ENCODE measurements at places on chromosomes 12 and 14. TPM values are rescaled to one million over a fixed set of nuclear protein-coding genes. Genes with fewer than 3 reads are reported as not detected.

- DNase-seq = peak; percentile 92
These were observed 96.6 kb upstream of the FERMT2 start for GRCh38 chr14:53047307-53048069.

OVCH1 gene
- under 0.01 TPM for total RNA-seq

GRCh38 chr14:79483477-79484388 lies 727.6 kb downstream of the DIO2 start:
- DNase-seq = peak; percentile 24

DNA sequence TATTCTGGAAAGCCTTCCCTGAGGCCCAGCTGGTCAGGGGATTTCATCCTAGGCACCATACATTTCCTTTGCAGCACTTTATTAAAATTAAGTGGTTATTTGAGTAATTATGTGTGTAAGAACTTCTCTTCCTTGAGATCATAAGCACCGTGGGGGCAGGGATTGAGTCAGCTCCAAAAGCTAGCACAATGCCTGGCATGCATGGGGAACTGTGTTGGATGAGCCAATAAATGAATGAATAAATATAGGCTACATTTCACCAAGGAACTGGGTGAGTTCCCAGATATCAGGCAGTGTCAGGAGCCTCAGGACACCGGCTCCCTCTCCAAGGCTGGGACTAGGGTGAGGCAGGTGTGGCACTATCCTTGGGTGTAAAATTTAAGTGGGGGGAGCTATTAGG lies 82.8 kb upstream of the FBXO21 start:
- no peak for DNase-seq

PIWIL1 gene
- not detected for total RNA-seq

C12orf50 gene
- not detected for total RNA-seq
